Smooth muscle cell of the umbilical artery (primary cell): ENCODE measurements at places on chromosomes 2 and 18. TPM values are rescaled to one million over a fixed set of nuclear protein-coding genes. Genes with fewer than 3 reads are reported as not detected.

Gene GALNT13
- total RNA-seq, result 2.7 TPM in 1 of 2 replicates, not detected in the other

Gene MYOM1
- 2.4 and 3.0 TPM in 2 replicates for total RNA-seq

Gene EPB41L3
- total RNA-seq, result 1.0 and 3.6 TPM in 2 replicates

Gene MAT2A
- total RNA-seq, result 111 and 170 TPM in 2 replicates

Gene CDKL4
- 0.78 and 3.3 TPM in 2 replicates for total RNA-seq

Gene SMYD1
- total RNA-seq, result not detected in 2 replicates

Gene SPEG
- total RNA-seq, result 36.2 and 61.6 TPM in 2 replicates

Gene REG3G
- not detected in 2 replicates for total RNA-seq

Gene PCARE
- total RNA-seq, result not detected in 2 replicates

Gene LAMA1
- total RNA-seq, result 31.2 and 44.6 TPM in 2 replicates

Gene NEB
- total RNA-seq, result 1.2 and 1.5 TPM in 2 replicates

Gene EMILIN1
- total RNA-seq, result 394 and 462 TPM in 2 replicates

Gene DSG4
- total RNA-seq, result not detected in 2 replicates

Gene EGR4
- total RNA-seq, result not detected in 2 replicates

Gene MTA3
- 27.3 and 30.4 TPM in 2 replicates for total RNA-seq

Gene ABCG5
- not detected in 2 replicates for total RNA-seq

Gene TEKT4
- total RNA-seq, result not detected in 2 replicates

Gene ARID5A
- total RNA-seq, result 3.0 and 4.4 TPM in 2 replicates
